ENCODE measurements at places on chromosomes 7 and 10.

- DNase-seq: no peak
Observed at GRCh38 chr7:112395411-112395810, 54.8 kb upstream of the IFRD1 start.

GRCh38 chr7:44223362-44224079, 22.7 kb downstream of the YKT6 start:
- DNase-seq: peak; percentile 87

DNA sequence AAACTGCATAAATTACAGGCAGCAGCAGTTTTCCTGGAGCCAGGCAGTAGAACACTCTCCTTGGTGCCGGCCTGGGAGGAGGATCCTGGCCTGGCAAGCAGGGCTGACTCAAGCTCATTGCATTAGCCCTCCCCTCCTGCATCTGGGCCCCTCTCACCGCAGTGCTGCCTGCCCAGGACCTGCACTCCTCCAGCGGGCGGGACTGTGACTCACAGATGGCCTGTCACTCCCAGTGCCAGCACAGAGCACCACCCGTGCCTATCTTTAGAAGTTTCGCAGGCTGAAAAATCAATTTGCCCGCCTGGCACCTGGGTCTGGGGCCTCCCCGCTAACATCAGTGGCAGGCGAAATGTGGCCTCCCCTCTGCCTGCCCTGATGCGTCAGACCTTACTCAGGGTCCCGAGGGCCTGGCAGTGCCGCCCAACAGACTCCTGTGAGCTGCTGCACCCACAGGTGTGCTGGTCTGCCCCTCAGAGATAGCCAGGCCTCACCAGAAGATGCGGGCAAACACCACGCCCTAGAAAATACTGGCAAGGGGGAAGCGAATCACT, 123.8 kb downstream of the KCNMA1 start:
- DNase-seq: peak; percentile 62

DNA sequence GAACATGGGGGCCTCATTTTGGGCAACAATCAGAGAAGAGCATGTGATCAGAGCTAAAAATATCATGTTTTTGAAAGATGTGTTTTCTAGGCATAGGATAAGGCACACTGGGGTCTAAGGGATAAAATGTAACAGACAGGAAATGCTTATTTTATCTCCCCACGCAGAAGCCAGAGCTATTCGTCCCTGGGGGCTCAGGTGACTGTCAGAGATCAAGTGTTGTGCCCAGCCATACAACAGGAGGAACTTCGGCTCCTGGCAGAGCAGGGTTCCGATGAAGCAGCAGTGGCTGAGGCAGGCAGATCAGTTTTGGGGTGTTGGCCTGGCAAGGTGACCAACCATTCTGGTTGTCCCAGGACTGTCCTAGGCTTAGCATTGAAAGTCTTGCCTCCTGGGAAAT, 15.2 kb downstream of the NPY start:
- DNase-seq: no peak

DNA sequence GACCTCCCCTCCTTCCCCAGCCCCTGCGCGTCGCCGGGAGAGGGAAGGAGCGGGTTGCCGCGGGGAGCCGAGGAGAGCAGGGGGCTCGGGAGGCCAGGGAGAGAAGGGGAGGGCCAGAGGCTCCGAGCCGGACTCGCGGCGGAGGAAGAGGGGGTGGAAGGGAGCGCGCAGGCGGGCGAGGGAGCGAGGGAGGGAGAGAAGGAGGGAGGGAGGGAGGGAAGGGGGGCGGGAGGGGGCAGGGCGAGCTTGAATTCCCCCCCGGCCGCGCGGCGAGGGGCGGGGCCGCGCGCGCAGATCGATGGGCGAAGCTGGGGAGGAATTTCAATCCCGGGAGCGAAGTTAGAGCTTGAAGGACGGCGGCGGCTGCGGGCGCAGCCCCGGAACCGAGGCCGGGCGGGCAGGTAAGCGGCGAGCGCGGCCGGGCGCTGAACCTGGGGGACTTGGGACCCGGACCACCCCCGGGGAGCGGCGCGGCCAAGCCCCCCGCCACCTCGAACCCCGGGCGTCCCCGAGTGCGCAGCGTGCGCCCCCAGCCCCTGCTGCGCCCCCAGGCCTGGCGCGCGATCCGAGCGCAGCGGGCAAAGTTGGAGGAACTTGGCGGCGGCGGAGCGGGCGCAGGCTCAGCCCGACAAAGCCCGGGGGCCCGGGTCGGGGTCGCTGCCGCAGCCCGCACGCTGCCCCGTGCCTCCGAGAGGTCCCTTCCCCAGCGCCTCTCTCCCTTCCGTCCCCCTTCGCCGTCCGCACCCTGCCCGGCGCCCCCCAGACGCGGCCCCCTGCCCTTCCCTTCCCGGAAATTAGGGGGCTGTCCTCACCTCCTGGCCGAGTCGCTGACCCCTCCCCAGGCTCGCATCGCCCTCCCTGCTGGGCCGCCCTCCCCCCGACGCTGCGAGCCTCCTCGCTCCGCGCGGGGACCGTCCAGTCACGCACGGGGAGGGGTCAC, at the start of gene ELFN1:
ELFN1 (plus strand) TSS at position 324 of the 940 bp plus-strand sequence. CDS start 74,320 bp downstream, outside the sequence.
- peak; percentile 81 for DNase-seq

DNA sequence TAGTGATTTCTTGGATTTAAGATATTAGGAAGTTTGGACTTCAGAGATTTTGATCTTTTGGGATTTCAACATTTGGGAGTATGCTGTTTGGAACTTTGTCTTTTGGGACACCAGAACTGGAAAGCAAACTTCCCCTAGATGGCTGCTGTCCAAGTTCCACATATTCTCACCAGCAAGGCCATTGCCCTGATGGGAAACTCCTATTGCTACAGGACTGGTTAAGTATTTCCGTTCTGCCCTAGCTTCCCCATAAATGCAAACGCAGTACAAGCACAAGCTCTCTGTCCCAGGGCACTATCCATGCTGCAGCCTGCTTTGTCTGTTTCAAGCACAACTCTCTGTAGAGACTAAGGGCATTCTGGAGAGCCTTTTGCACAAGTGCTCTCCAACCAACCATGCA, 79.3 kb upstream of the SLC25A13 start:
- no peak for DNase-seq

GRCh38 chr7:132433301-132433700, 143.0 kb downstream of the PLXNA4 start:
- no peak for DNase-seq

DNA sequence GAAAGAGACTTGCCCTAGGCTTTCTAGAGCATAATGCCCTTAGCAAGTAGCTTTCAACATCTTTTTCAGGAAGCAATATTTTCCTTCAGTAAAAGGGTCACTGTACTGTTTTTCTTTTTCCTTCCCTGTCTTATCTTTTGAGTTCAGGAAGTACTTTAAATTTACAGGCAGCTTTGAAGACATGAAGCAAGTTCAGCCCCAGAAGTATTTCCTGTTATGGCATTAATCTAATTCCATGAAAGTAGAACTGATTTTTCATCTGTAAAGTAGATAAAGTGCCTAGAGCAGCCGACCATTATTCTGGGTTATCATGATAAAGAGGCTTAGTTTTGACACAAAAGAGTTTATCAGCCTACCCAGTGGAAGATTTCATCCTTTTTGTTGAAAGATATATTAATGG, 288.2 kb downstream of the ADK start:
- no peak for DNase-seq

DNA sequence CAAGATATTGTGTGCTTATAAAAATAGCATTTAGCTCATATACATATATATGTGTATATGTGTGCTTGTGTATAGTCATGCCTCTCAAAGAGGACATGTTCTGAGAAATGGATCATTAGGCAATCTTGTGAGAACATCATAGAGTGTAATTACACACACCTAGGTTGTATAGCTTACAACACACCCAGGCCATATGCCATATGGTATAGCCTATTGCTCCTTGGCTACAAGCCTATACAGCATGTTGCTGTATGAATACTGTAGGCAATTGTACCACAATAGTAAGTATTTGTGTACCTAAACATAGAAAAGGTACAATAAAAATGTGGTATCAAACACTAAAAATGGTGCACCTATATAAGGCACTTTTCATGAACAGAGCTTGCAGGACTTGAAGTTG, 1510.5 kb upstream of the LRRTM3 start:
- no peak for DNase-seq

GRCh38 chr7:123712619-123713018, 36.2 kb downstream of the WASL start:
- DNase-seq: no peak

DNA sequence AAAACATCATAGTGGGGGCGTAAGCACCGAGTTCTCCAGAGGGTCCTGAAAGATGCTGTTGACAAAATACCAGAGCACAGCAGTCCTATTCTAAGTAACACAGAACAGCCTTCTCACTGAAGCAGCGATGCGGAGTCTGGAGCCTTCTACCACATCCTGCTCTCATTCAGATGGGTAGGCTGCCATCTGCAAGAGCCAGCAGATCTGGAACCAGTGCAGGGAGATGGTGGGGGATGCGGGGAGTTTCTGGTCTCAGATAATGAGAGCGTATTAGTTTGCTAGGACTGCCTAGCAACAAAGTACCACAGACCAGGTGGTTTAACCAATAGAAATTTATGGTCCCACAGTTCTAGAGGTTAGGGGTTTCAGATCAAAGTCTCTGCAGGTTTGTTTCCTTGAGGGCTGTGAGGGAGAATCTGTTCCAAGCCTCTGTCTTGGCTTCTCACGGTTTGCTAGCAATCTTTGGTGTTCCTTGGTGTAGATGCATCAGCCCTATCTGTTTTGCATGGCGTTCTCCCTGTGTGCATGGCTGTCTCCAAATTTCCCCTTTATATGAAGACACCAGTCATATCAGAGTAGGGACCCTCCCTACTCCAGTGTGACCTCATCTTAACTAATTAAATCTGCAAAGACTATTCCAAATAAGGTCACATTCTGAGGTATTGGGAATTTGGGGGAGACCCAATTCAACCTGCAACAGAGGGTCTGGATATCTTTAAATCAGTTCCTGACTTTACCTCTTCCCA, 52.0 kb upstream of the STEAP1B start:
- DNase-seq: no peak

DNA sequence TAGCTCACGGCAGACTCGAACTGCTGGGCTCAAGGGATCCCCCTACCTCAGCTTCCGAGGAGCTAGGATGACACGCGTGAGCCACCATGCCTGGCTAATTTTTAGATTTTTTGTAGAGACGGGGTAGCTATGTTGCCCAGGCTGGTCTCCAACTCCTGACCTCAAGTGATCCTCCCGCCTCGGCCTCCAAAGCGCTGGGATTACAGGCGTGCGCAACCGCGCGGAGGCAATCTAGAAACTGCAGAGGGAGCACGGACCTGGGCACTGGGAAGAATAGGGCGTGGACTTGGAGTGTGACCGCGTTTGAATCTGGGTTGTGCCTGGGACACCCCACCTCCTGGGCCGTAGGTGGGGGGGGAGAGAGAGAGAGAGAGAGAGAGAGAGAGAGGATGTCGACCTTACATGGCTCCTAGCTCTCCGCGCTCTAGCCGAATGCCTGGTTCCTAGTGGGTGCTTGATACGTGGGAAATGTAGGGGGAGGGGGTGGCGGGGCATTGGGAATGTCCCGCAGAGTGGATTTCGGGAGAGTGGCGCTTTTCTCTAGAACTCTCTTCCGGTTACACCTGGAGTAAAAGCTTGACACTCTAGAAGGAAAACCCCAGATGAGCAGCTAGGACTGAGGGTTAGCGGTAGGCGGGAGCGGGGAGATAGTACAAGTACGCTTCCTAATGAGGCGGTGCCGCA, 1.2 kb upstream of the MAP3K8 start:
- DNase-seq: no peak

GRCh38 chr10:78830062-78830975, 238.4 kb upstream of the ZMIZ1 start:
- no peak for DNase-seq

DNA sequence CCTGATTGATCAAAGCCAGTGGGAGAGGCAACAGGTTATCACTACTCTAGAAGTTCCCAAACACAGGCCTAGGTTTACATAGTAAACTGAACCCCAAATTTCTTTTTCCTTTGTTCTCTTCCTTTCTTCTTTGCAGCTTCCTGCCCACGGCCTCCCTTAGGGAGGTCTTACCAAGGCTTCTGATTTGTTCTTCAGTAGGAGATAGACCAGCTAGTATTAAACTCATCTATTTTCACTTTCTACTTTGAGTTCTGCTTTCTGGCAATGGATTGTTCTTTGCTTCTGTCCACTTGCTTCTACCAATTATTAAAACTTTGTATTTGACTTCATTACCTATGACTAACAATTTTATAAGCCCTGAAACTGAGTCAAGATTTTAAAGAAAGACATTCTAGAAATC, 251.2 kb upstream of the FZD1 start:
- no peak for DNase-seq

DNA sequence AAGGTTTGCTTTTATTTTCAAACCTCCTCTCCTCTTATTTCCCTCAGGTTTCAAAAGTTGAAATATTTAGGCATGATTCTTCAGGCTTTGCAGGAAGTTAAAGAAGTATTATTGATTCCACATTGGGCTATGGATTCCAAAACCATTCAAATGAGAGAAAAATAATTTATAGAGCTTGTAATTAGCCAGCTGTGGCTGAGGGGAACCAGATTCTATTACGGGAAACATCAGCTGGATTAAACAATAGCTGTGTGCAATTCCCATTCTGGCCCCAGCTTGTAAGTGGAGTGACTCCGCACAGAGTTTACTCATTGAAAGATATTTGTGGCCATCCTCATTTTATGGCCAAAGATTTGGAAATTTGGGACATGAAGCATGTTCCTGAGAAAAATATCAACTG, 77.0 kb upstream of the PHYHIPL start:
- DNase-seq: no peak

DNA sequence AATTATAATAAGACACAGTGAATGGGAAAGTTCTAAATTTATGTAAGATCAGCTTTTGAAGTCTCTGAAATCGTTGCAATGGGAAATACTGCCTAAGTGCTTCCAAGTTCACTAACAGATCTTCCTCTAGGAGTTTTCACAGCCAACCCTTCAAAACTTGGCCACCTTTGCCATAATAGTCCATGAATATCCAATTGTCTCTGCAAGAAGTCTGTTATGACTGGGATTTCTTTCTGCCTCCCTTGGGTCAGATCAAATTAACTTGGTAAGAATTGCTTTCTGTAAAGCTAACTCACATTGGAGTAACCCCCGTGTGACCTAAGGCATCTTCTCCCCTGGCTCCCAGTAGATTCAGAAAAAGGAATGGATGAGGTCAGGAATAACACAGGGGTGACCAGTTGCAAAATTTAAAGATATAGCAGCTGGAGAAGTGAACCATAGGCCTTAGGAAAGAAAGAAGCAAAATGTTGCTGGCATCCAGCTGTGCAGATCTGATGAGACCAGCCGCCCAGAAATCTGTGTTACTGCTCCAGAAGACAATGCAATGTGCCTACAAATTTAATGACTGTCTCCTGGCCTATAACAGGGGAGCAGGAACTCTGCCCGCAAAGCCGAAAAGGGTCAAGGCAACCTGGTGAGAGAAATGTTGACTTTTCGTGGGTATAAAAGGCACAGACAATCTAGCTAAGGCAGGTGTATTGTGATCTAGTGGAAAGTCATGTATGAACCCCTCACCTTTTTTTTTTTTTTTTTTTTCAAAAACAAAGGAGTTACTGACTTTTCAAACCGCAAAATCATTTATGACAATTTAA, 7.5 kb upstream of the OPTN start:
- no peak for DNase-seq

DNA sequence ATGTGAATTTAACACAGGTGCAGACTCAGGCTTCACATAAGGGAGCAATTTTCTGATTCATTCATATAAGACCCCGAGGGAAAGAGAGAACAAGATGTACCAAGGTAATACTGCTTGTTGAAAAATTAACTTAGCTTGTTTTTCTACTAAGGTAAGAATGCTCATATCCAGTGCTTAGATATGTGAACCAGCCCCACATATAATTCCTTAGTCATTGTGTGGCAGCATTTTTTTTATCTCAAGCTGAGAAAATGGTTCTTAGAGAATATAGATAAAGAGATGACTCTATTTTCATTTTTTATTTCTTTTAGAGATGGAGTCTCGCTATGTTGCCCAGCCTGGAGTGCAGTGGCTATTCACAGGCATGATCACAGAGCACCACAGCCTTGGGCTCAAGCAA, 121.8 kb upstream of the SEM1 start:
- no peak for DNase-seq

- no peak for DNase-seq
Observed at GRCh38 chr7:132453826-132454225, 122.4 kb downstream of the PLXNA4 start.

All from NCI-H510A treated with DMSO at 0.1 percent for 48 hours (cell line).